A549 treated with CpdA at 1 μM for 4 hours (cell line): ENCODE measurements at places on chromosomes 3 and 15. TPM values are rescaled to one million over a fixed set of nuclear protein-coding genes. Genes with fewer than 3 reads are reported as not detected.

Gene BHLHE40
- total RNA-seq, result 95.1 to 123 TPM (median 107 TPM) in 5 replicates

Gene STX19
- 0.05 to 0.14 TPM in 2 of 5 replicates, not detected in the others for total RNA-seq

Gene ADAMTS17
- 0.06 to 0.23 TPM (median 0.17 TPM) in 4 of 5 replicates, not detected in the other for total RNA-seq

Gene AMOTL2
- 37.3 to 44.8 TPM (median 41.5 TPM) in 5 replicates for total RNA-seq

Gene ATXN7
- 2.9 to 5.9 TPM (median 4.0 TPM) in 5 replicates for total RNA-seq

Gene C3orf80
- total RNA-seq, result 1.9 to 2.3 TPM (median 2.1 TPM) in 5 replicates

Gene SOX2
- 0.64 to 1.5 TPM (median 1.2 TPM) in 5 replicates for total RNA-seq

Gene INKA1
- total RNA-seq, result 1.6 to 2.1 TPM (median 2.0 TPM) in 5 replicates

Gene MCCC1
- 6.7 to 8.6 TPM (median 7.3 TPM) in 5 replicates for total RNA-seq

Gene C3orf22
- not detected in 5 replicates for total RNA-seq

Gene MB21D2
- 4.8 to 5.4 TPM (median 5.1 TPM) in 5 replicates for total RNA-seq
